ENCODE measurements at places on chromosomes 7 and 10. TPM values are rescaled to one million over a fixed set of nuclear protein-coding genes. Genes with fewer than 3 reads are reported as not detected.

DNA sequence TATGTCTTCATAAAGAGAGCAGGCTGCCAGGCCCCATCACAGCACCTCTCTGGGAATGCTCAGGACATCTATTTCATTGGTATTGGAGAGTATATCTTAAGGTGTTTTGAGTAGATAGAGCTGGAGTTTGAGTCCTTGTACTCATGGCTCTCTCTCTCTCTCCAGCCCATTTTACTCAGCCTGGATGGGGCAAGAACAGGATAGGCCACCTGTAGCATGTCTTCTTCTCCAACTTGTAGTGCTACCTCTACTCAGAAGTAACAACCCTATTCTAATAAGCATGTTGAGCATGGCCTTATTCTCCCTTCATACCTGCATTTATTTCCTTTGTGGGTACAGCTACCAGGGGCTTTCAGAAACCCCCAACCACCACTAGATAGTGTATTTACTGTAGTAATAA, 21.9 kb downstream of the PRLHR start:
- H3K27me3 ChIP-seq = no peaks in the 10 kb centered on the region
- DNase-seq = no peak
- H3K36me3 ChIP-seq = peaks cover 2% of the 10 kb centered on the region
- H3K4me1 ChIP-seq = no peaks in the 10 kb centered on the region

- no peaks in the 10 kb centered on the region for H3K36me3 ChIP-seq
- H3K4me1 ChIP-seq = no peaks in the 10 kb centered on the region
- H3K4me3 ChIP-seq = no peak overlapping the region
- H3K27me3 ChIP-seq = no peaks in the 10 kb centered on the region
Observed at GRCh38 chr7:42090806-42091205, 146.2 kb downstream of the GLI3 start.

DNA sequence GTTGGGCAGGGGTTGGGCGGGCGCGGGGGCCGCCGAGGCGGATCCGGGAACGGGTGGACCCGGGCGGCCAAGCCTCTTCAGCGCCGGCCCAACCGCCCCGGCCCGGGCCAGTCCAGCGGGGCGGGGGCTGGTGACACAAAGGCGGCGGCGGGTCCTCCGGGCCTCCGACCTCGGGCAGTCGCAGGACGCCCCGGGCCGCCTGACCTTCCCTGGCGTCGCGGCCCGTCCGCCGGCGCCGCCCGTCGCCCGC, 54.2 kb downstream of the METTL2B start:
- H3K4me3 ChIP-seq = peak overlapping the region; percentile 87
- no peak for DNase-seq
- H3K4me1 ChIP-seq = no peaks in the 10 kb centered on the region
- peak overlapping the region; percentile 88 for H3K27ac ChIP-seq
- H3K36me3 ChIP-seq = no peaks in the 10 kb centered on the region
- no peaks in the 10 kb centered on the region for H3K27me3 ChIP-seq

The ZNF503 gene
- 32.1 TPM for total RNA-seq

DNA sequence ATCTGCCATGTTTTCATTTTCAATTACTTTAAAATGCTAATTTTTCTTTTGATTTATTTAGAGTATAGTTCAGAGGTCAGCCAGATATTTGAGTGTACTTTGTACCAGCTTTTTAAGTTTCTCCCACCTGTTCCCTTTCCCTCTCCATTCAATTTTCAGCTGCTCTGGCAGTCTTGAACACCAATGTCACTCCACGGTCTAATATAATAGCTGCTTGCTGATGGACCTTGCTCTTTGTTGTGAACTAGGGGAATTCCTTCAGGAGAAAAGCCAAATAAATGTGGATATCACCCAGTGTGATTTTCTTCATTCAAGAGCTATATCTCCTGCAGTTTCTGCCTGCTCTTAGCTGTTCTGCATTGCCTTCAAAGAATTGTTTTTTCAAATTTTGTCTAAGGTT, 3.9 kb upstream of the HPS1 start:
- H3K36me3 ChIP-seq = no peaks in the 10 kb centered on the region
- no peak for DNase-seq
- no peak overlapping the region for H3K27ac ChIP-seq

DNA sequence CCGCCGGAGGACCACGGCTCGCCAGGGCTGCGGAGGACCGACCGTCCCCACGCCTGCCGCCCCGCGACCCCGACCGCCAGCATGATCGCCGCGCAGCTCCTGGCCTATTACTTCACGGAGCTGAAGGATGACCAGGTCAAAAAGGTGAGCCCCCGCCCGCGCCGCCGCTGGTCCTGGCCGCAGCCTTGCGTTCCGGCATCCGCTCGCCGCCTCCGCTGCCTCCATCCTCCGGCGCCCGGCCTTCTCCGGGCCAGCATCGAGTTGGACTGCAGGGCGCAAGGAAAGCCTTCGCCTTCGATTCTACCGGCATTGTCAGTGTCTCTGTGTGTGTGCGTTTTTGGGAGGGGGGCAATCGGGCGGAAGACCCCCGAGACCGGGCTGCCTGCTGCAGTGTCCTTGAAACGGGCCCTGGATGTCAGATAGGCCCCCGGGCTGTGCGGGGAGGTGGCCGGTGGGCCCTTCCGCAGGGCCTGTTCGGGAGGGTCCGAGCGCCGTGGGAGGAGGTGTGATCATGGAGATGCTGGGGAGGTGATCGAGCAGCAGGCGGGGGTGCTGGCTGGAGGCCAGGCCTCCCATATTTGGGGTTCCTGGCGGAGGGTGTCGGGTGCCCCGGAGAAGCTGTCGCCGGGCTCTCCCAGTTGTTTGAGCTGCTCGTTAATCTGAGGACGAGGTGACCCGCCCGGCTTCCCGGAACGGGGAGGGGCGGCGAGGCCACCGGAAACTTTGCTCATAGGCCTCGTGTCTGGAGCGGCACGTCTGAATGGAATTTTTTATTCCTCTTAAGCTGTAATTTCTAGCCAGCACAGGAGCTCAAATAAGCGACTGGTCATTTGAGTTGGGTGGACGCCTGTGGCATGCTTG, 40.8 kb downstream of the HK1 start:
- no peaks in the 10 kb centered on the region for H3K27me3 ChIP-seq
- H3K36me3 ChIP-seq = no peaks in the 10 kb centered on the region
- H3K4me1 ChIP-seq = peaks cover 8% of the 10 kb centered on the region
- peak overlapping the region; percentile 97 for H3K27ac ChIP-seq
- DNase-seq = peak; percentile 97

DNA sequence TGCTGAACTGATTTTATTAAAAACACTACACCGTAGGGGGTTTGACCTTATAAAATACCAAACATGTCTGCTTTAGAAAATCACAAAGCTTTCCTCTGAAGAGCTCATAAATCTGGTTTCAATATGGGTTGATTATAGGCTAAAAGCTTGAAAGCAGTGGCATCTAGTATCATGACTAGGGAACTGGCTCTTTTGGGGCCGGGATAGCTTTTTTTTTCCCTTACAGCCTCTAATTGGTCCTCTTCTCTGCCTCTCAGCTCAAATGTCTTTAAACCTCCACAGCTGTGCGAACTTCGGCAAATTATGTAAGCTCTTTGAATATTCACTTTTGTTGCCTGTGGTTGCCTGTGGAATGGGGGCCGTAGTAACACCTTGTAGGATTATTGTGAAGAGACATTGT, 8.4 kb downstream of the BAMBI start:
- H3K36me3 ChIP-seq = no peaks in the 10 kb centered on the region
- no peak overlapping the region for H3K4me3 ChIP-seq
- H3K27me3 ChIP-seq = no peaks in the 10 kb centered on the region
- no peak overlapping the region for H3K27ac ChIP-seq
- peaks cover 4% of the 10 kb centered on the region for H3K4me1 ChIP-seq

DNA sequence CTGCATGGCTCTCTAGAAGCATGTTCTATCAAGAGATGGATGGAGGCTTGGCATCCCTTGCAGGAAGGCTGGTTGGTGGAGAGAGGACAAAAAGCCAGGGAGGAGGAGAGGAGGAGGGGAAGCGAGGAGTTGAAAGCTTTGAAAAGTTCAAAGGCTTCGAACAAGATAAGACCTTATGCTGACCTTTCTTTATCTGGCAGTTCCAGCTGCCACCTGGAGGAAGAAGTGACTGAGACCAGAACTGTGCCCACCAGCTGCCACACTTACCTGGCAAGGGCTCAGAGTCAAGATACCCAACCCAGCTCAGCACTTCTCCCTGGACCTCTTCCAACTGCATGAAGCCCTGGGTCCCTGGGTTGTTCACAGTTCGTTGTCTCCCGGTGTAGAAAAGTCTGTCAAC, 14.8 kb downstream of the CCL24 start:
- no peaks in the 10 kb centered on the region for H3K36me3 ChIP-seq
- no peak overlapping the region for H3K4me3 ChIP-seq
- no peaks in the 10 kb centered on the region for H3K4me1 ChIP-seq

DNA sequence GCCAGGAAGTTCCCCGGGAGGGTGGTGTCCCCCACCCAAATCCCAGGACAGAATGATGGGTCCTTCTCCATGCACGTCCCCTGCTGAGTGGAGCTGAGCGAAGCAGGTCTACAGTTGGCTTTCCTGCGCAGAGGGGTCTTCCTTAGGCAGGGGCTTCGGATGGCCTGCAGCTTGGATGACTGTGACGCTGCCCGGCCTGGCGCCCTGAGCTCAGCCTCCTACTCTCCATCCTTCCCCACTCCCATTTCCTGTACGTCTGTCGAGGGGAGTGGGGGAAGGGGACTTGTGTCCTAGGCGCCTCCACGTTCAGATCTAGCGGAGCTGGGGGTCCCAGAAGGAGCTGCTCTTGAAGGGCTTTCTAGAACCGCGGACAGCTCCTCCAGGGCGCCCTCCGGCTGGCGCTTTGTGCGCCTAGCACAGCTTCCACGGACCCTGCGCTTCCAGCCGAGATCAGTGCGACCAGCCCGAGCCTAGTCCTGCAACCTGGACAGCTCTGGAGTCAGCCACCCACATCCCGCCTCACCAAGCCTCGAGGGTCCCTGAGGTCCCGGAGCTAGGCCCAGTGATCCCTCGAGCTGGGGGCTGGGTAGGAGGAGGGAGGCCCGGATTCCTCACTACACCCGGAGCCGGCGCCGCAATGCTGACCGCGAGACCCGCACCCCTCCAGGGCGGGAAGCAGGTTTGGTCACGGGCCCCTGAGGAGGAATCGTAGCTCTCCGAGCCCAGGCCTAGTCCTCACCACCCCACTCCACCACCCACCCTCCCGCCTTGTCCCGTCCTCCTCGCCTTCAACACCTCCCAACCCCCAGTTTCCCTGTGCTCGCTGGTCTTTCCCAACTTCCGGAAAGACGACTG, 1.9 kb downstream of the GRID1 start:
- H3K27ac ChIP-seq = no peak overlapping the region
- H3K4me1 ChIP-seq = no peaks in the 10 kb centered on the region
- peak; percentile 74 for DNase-seq
- no peak overlapping the region for H3K4me3 ChIP-seq

The LHPP gene
- 11.5 TPM for total RNA-seq

DNA sequence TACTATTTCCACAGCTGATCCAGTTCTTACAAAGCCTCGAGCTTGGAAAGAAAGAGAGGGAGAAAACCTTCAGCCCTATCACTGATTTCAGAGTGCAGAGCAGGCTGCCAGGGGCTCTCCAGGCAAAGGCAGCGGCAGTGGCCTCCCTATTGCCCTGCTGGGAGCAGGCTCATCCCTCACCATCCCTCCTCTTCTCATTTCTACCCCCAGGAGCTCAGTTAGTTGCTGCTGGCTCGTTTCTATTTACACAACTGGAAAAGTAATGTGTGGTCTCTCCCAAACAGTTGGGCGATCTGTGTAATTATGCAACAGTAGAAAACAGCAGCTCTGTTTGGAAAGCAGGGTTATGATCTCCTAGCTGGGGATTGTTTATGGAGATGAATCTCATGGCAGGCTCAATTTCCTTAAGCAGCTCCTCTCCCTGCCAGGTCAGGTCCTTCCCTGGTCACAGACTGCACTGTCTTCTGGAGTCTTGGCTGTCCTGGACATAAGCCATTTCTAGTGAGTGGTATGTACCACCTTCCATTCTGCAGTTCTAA, 28.7 kb upstream of the TNS3 start:
- H3K4me3 ChIP-seq = no peak overlapping the region
- H3K27me3 ChIP-seq = no peaks in the 10 kb centered on the region
- no peaks in the 10 kb centered on the region for H3K4me1 ChIP-seq
- no peak overlapping the region for H3K27ac ChIP-seq

DNA sequence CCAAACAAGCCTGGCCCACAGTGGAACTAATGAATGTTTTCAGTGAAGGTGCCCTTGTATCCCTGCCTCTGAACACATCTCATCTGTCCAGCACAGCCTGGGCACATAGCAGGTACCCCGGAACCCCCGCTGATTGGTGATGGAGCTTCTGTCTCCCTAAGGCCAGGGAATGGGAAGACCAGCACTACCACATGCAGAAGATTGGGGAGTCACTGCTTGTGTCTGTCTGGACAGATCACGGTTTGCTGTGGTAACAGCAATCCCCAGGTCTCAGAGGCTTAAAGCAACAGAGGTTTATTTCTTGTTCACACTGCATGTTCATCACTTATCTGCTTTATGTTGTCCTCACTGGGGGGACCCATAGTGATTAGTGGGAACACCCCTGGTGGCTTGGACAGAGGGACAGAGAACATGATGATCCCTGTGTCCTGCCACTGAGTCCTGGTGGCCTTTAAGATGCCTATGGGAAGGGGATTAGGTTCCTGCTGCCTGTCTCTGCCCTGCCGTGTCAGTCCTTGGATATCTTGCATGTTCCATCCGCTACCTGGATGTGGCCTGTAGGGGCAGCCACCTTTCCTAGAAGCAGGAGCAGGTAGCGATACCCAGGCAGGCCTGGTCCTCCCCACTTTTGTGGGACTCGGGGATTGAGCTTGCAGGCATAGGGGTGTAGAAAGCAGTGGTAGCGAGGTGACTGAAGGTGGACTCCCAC, 3.6 kb downstream of the TSPAN14 start:
- no peaks in the 10 kb centered on the region for H3K36me3 ChIP-seq
- no peak overlapping the region for H3K27ac ChIP-seq
- no peak overlapping the region for H3K4me3 ChIP-seq
- no peaks in the 10 kb centered on the region for H3K27me3 ChIP-seq
- no peaks in the 10 kb centered on the region for H3K4me1 ChIP-seq

The ADAM22 gene
- total RNA-seq = 6.0 TPM

The TAS2R41 gene
- total RNA-seq = 1.0 TPM

The GOLGA7B gene
- 0.36 TPM for total RNA-seq

DNA sequence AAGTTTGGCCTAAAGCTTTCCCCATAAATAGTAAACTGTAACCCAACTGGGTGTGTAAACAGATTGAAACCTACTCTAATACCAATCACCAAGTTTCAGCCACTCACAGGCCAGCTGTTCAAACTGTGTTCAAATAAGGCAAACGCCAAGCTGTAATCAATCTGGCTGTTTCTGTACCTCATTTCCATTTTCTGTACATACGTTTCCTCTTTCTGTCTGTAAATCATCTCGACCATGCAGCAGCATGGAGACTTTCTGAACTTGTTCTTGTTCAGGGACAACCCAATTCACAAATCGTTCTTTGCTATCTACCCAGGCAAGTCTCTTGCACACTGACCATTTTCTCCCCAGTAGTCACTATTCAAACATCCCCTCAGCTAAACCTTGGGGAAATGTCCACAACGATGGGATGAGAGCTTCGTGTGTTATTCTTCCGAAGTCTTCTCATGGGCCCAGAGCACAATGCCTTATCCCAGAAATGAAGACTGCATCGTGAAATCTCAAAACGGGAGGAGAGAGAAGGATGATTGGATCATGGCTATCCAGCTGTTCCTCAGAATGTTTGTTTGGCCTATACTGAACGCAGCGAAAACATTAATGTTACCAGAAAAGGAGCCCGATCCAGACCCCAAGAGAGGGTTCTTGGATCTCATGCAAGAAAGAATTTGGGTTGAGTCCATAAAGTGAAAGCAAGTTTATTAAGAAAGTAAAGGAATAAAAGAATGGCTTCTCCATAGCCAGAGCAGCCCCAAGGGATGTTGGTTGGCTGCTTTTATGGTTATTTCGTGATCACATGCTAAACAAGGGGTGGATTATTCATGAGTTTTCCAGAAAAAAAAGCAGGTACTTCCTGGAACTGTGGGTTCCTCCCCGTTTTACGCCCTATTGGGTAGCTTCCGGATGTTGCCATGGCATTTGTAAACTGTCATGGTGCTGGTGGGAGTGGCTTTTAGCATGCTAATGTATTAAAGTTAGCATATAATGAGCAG, 86.2 kb downstream of the SLC16A9 start:
- no peaks in the 10 kb centered on the region for H3K27me3 ChIP-seq
- H3K36me3 ChIP-seq = no peaks in the 10 kb centered on the region
- peak overlapping the region; percentile 26 for H3K27ac ChIP-seq
